RPMI8226 (cell line): ENCODE measurements at places on chromosomes 4 and X.

- no peak for DNase-seq
These were observed 1.0 kb upstream of the SCLT1 start for GRCh38 chr4:129094347-129094746.

DNA sequence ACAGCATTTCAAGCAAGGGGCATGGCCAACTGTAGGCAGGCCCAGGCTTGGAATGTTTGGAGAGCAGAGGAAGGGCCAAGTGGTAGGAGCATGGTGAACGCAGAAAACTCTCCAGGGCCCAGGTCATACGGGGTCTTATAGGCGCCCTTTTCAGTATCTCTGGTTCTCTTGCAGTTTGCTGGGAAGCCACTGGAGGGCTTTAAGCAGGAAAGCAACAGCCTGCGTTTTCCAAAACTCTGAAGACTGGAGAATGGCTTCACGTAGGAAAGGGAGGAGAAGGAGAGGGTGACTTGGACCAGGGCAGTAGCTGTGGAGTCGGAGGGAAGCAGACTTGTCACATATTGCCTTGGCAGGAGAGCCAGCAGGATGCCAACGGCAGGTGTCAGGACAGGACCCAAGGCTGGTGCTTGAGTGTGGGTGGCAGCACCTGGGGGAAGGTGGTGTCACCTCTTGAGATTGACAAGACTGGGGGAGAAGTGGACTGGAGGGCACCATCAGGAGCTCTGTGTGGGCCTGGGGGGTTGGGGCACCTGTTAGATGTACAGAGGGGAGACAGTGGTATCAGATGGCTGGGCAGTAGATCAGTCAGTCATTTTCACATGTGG is 21.9 kb downstream of the TKTL1 start:
- DNase-seq = peak; percentile 27

DNA sequence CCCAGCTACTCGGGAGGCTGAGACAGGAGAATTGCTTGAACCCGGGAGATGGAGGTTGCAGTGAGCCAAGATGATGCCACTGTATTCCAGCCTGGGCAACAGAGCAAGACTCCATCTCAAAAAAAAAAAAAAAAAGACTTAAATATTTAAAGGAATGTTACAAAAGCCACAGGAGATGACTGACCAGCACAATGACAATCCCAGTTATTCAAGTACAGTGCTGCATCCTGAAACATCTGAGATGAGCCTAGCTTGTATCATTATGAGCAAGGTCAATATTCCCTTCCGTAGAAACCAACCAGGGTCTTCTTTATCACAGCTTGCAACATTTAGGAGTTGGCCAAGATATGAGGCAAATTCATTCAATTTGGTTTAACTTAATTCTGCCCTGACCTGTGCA is 38.6 kb downstream of the LNX1 start:
- DNase-seq = no peak

DNA sequence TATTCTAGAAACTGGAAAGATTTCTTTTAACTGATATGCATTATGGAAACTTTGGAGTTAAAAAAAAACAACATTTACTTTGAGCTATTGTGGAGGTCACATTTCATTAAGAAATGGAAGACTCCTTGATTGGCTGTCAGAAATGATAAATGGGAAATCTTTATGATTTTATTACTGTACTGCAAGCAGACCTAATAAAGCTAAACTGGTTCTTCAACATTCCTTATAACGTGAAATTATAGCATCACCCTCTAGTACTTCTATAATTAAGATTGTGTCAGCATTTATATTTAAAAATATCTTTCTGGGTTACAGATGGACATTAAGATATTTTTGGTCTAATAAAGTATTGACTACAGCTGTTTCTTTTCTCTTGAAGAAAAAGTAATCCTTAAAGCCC is 213.8 kb upstream of the PACRGL start:
- no peak for DNase-seq

DNA sequence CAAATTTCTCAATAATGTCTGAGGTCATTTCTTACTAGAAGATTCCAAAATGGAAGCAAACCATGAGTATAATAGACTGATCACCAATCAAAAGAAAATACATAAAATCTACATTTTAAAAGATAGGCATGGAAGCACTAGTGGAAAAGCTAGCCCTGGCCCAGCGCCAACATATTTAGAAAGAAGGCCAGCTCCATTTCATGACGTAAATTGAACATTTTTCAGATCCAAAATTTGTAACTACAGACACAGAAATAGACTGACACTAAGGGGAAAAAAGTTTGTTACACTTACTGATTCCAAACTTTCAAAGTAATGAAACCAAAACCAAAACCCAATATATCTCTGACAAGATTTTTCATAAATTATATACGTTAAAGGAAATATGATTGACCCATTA is 117.7 kb downstream of the ADAMTS3 start:
- no peak for DNase-seq
